ENCODE measurements at places on chromosomes 13 and 19.

- no peak for DNase-seq
Observed at GRCh38 chr19:29211562-29212355, 1.2 kb downstream of the UQCRFS1 start.

- DNase-seq, result no peak
Observed at GRCh38 chr13:104785952-104786351, 1719.7 kb upstream of the SLC10A2 start.

DNA sequence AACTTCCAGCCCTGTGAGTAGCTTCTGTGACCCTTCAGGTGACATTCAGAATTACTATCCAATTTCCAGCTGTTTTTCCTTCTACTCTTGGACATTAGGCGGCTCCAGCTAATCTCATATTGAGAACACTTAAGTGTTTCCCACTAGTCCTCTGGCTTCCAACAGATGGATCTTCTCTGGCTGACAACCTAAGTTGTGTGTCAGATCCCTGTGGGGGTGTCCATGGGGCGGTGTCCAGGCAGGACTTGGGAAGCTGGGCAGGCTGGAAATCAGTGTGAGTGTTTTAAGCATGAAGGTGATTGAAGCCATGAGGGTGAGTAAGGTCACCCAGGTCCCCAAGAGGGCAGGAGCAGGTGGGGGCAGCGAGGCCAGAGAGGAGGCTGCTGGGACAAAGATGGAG lies 10.1 kb downstream of the CNOT3 start:
- no peak for DNase-seq

GRCh38 chr19:35693835-35694599 lies 10.3 kb upstream of the ZBTB32 start:
- peak; percentile 85 for DNase-seq

- DNase-seq, result no peak
Observed at GRCh38 chr13:37918751-37919150, 49.2 kb upstream of the TRPC4 start.

DNA sequence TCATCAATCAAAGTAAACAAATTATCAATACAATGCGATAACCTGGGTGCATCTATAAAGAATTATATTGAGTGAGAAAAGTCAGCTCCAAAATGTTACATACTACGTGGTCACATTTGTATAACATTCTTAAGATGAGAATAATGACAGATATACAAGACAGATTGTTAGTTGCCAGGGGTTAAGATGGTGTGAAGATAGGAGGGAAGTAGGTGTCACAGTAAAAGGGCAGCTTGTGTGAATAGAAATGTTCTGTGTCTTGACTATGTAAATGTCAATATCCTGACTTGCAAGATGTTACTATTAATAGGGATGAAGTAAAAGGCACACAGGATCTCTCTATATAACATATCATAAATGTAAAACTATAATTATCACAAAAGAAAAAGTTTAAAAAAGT lies 611.2 kb upstream of the SPRY2 start:
- no peak for DNase-seq

GRCh38 chr19:44072543-44073401 lies 813 bp downstream of the ZNF284 start:
- no peak for DNase-seq

GRCh38 chr19:2798733-2799132 lies 13.4 kb downstream of the THOP1 start:
- DNase-seq, result no peak

DNA sequence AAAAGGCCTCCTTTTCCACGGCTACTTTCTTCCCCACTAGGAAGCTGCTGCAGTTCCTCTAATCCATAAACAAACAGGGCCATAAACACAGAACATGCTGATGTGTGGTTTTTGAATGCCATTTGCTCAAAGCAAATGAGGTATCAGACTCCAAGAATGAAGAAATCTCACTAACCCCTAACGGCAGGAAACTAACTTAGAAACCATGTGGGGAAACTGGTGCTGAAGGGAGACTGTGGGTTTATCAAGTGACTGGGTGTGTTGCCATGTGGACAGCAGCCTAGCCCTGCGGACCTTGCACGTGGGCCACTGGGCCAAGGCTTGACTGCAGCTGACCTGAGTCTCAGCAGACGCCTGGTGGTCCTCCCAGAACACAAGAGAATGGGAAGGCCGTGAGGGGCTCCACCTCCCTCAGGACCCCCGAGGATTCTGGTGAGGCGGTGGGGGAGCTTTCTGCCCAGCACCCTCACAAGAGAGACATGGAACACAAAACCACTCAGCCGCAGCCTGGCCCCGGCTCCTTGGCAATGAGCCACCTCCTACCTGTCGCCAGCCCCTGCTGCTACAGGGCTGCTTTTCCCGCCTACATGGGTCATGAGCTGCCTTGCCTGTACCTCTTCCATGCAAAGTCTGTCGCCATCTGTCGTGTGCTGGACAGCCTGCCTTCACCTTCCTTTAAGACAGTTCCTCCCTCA lies 10.6 kb downstream of the SLC15A1 start:
- no peak for DNase-seq
